ENCODE measurements at places on chromosomes 11 and 22.

- no peak for DNase-seq
Measured at GRCh38 chr22:43266076-43266475, 77.1 kb downstream of the SCUBE1 start.

GRCh38 chr11:19276859-19277808, 36.4 kb upstream of the E2F8 start:
- no peak for DNase-seq

DNA sequence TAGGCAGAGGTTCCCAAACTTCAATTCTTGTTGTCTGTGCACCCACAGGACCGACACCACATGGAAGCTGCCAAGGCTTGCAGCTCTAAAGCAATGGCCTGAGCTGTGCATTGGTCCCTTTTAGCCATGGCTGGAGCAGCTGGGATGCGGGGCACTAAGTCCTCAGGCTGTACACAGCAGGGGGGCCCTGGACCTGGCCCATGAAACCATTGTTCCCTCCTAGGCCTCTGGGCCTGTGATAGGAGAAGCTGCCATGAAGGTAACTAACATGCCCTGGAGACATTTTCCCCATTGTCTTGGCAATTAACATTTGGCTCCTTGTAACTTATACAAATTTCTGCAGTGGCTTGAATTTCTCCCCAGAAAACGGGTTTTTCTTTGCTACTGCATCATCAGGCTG, 43.6 kb upstream of the SLC6A5 start:
- DNase-seq = no peak

DNA sequence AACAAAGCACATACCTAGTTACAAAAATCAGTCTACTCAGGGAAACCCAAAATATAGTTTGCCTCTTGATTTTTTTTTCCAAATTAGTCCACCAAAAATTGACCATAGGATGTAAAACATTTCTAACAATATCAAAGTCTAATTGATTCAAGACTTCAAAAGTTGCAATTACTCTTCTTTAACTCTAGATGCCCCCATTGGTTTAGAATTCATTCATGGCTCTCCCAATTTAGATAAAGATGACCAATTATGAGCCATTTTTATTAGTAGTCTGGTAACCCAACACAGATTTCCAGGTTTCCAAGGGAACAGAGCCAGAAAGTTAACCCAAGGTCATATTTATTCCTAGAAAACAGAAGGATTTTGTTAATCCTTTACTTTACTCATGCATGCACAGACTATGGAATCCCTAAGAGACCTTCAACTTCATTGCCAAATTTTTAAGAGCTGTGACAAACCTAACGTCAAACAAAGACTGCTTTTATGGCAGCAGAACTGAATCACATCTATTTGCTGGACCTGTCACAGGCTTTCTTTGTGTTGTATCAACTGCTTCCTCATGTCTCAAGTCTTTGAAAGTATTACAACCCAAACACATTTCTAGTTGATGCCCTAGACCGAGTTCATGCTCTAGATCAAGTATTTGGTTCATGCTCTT, 55.3 kb downstream of the C22orf42 start:
- no peak for DNase-seq

GRCh38 chr11:112195951-112196351, 20.6 kb downstream of the BCO2 start:
- DNase-seq = no peak

GRCh38 chr11:130829920-130830511, 86.3 kb downstream of the SNX19 start:
- no peak for DNase-seq

DNA sequence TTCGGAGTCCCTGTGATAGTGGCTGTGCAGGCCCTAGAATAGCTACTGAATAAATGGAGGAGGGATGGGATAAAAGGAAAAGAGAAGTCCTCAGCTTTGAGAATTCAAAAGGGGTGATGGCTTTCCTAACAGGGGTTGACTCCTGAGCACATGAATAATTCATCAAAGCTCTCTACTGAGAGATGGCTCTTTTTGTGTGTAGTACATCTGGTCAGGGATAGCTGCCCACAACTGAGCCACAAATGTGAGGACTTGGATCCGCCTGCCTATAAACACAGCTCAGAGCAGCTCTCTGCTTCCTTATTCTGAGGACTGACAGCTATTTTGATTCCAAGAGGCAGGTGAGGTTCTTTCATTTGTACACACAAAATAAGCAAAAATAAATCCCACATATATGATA, 82.3 kb downstream of the USP35 start:
- no peak for DNase-seq

DNA sequence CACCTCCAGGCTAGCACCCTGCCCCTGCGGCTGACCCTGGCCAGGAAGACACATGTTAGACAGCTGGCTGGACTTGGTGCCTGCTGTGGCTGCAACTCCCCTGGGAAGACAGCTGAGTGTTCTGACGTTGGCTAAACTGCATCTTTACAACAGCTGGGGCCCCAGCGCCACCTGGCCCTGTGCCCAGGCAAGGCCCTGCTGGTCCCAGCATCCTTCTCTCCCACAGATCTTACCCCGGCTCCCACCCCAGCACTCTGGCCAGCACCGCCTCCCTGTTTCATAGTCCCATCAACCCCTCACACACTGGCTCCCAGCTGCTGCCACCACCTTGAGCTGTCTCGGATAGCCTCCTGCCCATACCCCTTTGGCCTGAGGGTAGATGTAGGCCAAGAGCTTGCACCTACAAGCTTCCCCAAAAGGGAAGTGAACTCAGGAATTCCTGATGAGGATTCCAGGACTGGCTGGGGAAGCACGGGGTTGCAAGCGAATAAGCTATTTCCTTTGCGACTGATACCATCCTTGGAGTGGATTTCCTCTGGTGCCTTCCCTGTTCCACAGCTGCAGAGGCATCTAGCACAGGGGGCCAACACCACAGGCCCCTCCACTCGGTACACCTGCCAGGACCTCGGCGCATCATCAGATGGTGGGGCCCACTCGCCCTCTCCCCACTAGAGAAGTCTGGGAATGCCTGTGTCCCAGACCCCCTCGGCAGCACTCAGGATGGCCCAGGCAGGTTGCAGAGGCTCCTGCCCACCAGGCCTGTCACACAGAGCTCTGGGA, 28.5 kb downstream of the RSPH14 start:
- DNase-seq = peak; percentile 83

- peak; percentile 79 for DNase-seq
Measured at GRCh38 chr11:94400839-94401772, at the start of gene GPR83. TSS of gene GPR83 (minus strand) at chr11:94401419. CDS start at chr11:94401247, 172 bp downstream.

DNA sequence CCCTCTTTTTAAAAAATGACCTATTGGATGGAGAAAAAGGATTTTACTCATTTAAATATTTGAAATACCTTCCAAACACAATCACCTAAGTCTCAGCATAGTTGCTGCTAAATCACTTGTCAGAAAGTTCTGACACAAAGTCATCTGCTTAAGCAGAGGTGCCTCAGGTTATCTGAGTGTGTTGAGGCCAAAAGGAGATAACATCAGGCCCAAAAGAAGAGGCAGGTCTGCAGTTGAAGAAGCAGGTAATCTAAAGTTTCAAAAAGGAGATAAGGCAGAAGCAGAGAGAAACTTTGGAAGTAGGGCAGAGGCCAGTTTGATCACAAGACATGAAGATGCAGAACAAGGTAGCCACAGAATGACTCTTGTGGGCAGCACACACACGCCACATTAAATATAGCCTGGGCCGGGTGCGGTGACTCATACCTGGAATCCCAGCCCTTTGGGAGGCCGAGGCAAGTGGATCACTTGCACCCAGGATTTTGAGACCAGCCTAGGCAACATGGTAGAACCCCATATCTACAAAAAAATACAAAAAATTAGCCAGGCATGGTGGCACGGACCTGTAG, 175.7 kb upstream of the API5 start:
- no peak for DNase-seq

- DNase-seq = no peak
Measured at GRCh38 chr11:111347723-111348115, 31.4 kb downstream of the POU2AF1 start.

DNA sequence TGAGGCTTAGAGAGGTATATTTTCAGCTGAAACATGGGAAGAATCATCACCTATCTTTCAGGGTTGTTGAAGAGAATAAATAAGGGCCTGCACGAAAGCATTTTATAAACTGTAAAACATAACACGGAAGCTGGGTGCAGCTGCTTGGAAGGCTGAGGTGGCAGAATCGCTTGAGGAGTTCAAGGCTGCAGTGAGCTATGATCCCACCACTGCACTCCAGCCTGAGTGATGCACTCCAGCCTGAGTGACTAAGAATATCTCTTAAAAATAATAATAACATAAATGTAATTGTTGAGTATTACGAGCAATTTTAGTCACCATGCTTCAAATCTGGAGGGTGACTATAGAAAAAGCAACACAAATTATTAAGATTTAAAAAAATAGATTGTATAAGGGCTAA, 16.3 kb downstream of the RBFOX2 start:
- no peak for DNase-seq

DNA sequence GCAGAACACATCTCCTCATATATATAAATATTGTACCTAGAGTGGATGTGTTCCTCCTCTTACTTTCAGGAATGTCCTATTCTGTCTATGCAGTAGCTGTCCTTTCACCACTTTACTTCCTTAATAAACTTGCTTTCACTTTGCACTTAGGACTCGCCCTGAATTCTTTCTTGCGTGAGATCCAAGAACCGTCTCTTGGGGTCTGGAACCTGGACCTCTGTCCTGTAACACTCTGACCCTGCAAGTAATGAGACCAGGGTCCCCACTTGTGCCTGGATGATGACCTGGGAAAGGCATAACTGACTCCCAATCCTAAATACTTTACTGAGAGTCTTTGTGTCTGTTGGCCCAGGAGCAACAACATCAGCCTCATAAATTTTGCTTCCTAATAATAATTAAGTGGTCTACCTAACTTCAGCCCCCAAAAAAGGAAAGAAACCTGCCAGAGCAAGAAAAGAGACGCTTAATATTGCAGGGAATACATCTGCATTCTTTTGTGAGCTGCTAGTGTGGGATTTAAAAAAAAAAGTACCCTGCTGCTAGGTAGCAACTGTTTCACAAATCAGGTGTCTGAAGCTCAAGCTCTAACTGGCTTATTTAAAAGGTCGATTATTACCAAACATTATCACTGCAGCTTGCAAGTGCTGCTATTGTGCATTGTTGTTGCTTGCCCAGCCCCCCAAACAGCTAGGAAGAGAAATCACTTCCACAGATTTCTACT, 69.3 kb downstream of the FAM168A start:
- DNase-seq = no peak
